ENCODE measurements at places on chromosomes 11 and 22. TPM values are rescaled to one million over a fixed set of nuclear protein-coding genes. Genes with fewer than 3 reads are reported as not detected.
A peak's percentile ranks its signal among the peaks of the same experiment; 100 is the strongest.

- no peak overlapping the region for H3K4me3 ChIP-seq
- H3K27ac ChIP-seq, result no peak overlapping the region
- peaks cover 24% of the 10 kb centered on the region for H3K27me3 ChIP-seq
- no peaks in the 10 kb centered on the region for H3K36me3 ChIP-seq
These were observed 1.0 kb upstream of the DRD4 start for GRCh38 chr11:635945-636510.

GRCh38 chr11:111945198-111945597 is 8.1 kb downstream of the DIXDC1 start:
- H3K36me3 ChIP-seq, result no peaks in the 10 kb centered on the region
- DNase-seq, result no peak
- H3K4me1 ChIP-seq, result peaks cover 11% of the 10 kb centered on the region
- H3K4me3 ChIP-seq, result no peak overlapping the region
- no peaks in the 10 kb centered on the region for H3K27me3 ChIP-seq
- peak overlapping the region; percentile 31 for H3K27ac ChIP-seq

DNA sequence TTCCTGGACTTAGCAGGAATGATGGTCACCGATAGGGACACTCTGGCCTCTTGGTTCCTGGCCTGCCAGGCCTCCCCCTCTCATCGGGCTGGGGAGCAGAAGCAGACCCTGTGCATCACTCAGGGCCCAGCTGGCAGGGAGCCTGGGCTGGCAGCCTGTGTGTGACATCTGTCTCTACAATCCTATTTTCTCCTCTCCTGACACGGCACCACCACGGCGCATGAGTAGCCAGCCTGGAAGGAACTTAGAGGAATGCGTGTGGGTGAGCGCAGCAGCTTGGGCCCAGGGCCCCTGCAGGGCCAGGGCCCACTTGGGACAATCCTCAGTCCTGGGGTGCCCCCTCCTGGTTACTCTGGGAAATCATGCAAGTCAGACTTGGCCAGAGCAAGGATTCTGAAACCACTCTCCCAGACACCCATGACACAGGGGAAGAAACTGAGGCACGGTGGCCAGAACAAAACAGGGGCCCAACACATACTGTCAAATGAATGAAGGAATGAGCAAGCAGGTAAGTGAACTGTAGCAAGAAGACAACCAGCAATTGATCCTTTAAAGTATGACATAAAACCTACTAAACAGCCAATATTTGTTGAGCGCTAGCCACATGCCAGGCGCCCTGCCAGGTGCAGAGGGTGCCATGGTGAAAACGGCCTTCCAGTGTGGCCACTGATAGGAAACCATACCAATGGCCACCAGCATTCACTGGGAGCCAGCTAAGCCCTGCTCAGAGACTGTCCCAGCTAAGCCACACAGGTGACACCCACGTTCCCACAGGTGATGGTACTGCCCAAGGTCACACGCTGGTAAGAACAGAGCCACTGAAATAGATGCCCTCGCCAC is 13.3 kb downstream of the RSPH14 start:
- no peak for DNase-seq
- H3K4me1 ChIP-seq, result no peaks in the 10 kb centered on the region
- no peaks in the 10 kb centered on the region for H3K27me3 ChIP-seq
- no peaks in the 10 kb centered on the region for H3K36me3 ChIP-seq
- H3K4me3 ChIP-seq, result no peak overlapping the region

- H3K27ac ChIP-seq, result no peak overlapping the region
- H3K27me3 ChIP-seq, result no peaks in the 10 kb centered on the region
- peaks cover 7% of the 10 kb centered on the region for H3K4me1 ChIP-seq
- H3K36me3 ChIP-seq, result no peaks in the 10 kb centered on the region
- no peak overlapping the region for H3K4me3 ChIP-seq
These were observed 46.9 kb downstream of the ME3 start for GRCh38 chr11:86625544-86625943.

DNA sequence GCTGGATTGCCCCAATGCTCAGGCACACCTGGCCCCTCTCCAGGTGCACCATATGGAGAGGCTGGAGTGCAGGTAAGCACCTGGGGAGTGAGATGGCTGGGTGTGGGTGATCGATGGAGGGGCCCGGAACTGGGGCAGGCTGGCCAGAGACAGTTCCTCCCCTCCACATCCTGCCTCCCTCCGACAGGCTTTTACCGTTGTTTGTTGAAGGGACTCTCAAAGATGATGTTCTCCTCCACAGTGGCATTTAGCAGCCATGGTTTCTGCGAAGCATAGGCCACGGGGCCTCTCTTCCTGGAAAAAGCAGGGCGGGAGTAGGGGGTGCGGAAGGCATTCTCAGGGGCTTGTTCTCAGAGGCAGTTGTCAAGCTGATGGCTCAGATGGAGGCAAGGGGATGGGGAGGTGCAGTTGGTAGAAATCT is 25.9 kb upstream of the KCNJ11 start:
- H3K27me3 ChIP-seq, result no peaks in the 10 kb centered on the region
- no peak for DNase-seq
- H3K36me3 ChIP-seq, result no peaks in the 10 kb centered on the region
- no peak overlapping the region for H3K27ac ChIP-seq

- no peaks in the 10 kb centered on the region for H3K27me3 ChIP-seq
- no peak overlapping the region for H3K27ac ChIP-seq
- H3K4me3 ChIP-seq, result no peak overlapping the region
- H3K4me1 ChIP-seq, result peaks cover 61% of the 10 kb centered on the region
- no peak for DNase-seq
- H3K36me3 ChIP-seq, result no peaks in the 10 kb centered on the region
These were observed 37.8 kb downstream of the PPP6R3 start for GRCh38 chr11:68498321-68498720.

GRCh38 chr11:44329472-44330230 is 19.7 kb upstream of the ALX4 start:
- peaks cover 51% of the 10 kb centered on the region for H3K27me3 ChIP-seq
- no peak overlapping the region for H3K27ac ChIP-seq
- no peaks in the 10 kb centered on the region for H3K36me3 ChIP-seq
- H3K4me1 ChIP-seq, result no peaks in the 10 kb centered on the region
- H3K4me3 ChIP-seq, result no peak overlapping the region

The RRM1 gene
- 28.0 TPM for total RNA-seq

The NADSYN1 gene
- total RNA-seq, result 91.3 TPM
